Jurkat, Clone E6-1 (cell line): ENCODE measurements at places on chromosomes 5 and 9.

DNA sequence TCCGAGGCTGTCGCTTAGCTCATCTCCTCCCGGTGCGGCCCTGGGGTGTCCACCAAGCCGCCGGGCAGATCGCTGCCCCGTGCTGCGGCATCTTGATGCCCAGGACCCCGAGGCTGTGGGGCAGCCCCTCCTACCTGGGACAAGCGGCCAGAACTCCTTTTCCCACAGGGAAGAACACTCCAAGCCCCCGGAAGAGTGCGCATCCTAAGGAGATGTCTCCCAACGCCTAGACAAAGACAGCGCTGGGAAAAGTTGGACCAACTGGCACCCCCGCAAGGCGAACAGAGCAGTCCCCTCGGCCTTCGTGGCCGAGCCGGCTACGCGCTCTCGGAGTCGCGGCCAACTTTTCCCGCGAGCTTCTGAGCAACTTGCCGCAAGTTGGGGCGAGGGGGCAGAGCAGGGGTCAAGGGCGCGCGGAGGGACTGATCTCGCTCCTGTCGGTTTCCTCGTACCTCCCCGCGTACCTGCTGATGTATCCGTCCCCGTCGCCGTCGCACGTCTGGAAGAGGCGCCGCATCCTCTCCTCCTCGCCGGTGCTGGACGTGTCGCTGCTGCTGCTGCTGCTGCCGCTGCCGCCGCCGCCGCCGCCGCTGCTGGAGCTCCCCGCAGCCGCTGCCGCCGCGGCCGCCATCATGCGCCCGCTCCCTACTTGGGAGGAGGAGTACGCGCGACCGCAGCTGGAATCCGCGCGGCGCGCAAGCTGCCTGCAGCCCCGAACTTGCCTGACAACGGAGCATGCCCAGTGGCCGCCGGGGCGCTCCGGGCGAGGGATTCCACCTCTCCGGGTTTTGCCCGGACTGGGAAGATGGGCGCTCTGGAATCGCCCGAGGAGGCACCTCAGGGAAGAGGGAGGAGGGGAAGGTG lies at the start of gene MCC:
Gene MCC (minus strand): TSS at position 673 of the 864 bp plus-strand sequence.
- DNase-seq: no peak

DNA sequence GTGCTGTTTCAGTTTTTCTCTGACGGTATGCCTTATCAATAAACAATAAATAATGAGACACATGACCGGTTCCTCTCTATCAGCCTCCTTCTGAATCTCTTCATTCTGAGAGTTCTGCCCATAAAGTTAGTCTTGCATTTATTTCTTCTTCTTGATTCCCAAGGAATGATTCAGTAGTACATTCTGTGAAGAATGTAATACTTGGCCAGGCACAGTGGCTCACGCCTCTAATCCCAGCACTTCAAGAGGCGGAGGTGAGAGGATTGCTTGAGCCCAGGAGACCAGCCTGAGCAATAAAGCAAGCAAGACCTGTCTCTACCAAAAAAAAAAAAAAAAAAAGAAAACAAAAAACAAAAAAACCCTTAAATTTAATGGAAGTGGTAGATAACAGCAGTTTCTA lies 53.9 kb downstream of the PAM start:
- no peak for DNase-seq

- DNase-seq: no peak
Observed at GRCh38 chr9:130661451-130662098, 2.8 kb upstream of the PRDM12 start.

DNA sequence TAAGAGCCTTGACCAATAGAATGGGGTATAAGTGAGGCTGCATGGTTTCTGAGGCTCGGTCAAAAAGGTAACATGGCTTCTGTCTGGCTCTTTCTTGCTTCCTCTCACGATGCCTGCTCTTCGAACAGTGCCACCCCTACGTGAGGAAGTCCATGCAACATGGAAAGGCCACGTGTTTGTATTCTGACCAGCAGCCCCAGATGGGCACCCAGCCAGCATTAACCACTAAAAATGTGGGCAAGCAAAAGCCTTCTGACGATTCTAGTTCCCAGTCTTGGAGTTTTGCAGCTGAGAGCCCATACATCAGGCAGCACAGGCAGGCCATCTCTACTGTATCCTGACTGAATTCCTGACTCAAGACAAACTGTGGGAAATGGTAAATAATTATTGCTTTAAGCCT lies 24.2 kb upstream of the NREP start:
- no peak for DNase-seq

GRCh38 chr9:38441347-38442085 lies 17.3 kb upstream of the IGFBPL1 start:
- DNase-seq: no peak

DNA sequence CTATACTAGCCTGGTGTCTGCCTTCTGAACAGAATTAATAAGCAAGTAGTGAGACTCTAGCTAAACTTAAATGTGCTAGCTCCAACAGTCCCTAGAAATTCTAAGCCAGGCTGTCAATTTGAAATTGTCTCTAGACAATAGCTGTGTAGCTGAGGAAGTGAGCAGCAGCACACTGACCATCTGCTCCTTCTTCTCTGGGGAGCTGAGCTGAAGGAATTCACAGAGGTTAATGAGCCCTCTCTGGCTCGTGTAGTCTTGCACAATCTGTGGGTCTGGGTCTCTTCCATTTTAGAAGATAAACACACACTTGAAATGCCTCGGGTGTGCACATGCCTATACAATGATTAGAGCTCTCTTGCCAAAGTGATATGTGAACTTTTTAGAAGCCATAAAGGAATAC lies 63.5 kb upstream of the BARX1 start:
- no peak for DNase-seq

- no peak for DNase-seq
Observed at GRCh38 chr5:168244838-168245559, 46.4 kb upstream of the WWC1 start.

GRCh38 chr5:153623751-153624450 lies 133.4 kb downstream of the GRIA1 start:
- no peak for DNase-seq

DNA sequence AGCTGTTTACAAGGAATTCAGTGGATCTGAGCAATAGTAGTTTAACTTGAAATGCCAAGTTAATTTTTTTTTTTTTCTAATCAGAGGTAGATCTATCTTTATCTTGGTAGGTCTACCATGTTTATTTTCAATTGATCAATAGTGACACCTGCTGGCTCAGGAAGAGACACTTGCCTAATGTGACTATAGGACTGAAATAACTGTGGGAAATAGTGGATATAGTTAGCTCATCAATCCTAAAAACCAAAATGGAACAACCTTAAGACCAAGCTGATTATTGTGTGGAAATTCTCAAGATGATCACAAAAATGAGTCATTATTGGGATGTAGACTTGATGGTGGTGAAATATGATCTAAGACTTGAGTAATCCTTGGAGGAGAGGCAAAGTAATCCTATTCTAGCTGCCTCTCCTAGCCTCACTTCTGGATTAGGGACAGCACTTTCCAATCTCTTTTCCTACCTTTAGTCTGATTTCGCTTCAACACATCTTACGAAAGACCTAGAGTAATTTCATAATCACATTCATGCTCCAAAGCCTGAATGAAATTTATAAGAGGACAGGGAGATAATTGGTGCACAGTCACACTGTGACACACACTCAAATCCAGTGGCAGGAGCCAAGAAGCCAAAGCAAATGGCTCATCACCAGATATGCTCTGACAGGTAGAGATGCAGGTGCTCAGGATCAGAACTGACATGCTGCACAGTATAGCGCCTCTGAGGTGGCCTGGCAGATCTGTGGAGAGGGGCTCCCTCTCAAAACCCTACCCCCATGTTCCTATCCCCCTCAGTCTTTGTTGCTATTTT lies 156.3 kb downstream of the HMHB1 start:
- DNase-seq: peak; percentile 22

DNA sequence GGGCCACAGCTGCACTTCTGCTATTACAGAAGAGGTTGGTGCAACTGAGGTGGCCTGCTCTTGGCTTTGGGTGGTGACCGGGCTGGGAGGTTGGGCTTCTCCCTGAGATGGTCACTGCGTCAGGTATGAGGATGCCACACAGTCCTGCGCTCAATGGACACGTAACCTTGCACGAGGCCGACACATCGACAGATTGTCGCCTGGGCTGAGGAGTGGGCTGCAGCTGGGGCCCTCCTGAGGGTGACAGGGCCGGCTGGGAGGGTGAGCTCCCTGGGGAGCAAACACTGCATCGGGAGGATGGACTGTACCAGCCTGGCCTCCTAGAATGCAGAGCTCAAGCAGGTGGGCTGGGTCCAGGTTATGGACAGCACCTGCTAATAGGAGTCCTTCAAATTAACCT lies 261.1 kb upstream of the ADAMTS16 start:
- no peak for DNase-seq

DNA sequence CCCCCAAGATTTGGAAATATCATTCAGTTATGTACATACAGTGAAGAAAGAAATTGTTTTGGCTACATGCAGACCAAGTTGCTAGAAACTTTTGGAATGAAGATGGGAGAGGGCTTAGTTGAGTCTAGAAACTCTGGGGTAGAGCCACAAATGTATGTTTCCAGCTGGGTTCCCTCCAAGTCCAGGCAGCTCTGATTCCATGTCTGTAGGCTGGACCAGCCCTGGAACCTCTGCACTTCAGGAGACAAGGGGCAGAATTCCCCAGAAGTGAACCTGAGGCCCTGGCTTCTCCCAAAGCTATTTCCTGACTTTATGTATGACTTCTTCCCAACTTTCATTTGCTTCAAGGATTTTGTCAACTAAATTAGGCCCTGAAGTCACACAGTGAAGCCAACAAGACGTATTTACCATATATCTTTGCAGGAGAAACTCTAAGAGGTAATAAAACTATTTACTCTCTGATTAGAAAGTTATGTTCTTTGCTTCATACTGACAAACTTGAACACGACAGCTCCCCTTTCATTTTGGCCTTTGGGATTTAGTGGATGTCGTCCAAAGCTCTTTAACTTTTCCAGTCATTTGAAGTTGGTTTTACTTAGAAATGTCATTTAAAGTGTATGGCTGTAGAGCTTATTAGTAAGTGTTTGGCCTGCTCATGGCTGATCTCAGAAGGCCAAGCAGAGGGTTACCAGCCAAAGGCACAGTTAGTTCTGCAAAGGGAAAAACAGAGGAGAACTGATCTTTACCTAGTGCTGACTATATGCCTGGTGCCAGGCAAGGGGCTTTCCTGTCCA lies 152.0 kb upstream of the SLC28A3 start:
- no peak for DNase-seq

- DNase-seq: no peak
Observed at GRCh38 chr9:12133416-12133815, 559.8 kb upstream of the TYRP1 start.

DNA sequence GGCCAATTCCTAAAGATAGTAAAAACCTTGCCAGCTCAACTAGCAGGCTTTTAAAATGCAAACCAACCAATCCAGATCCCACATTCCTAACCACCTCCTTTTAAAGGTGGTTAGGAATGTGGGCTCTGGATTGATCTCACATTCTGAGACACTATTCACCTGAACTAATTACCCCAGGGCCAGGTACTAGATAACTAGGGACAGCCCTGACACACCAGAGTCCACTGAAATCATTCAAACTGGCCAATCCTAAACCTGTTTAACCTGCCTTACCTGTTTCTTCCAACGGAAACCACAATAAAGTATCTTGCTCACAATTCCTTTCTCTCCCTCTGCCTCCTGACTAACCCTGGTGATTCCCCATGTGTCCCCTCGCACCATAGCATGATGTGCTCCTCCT lies 168.3 kb upstream of the DMAC1 start:
- DNase-seq: no peak

DNA sequence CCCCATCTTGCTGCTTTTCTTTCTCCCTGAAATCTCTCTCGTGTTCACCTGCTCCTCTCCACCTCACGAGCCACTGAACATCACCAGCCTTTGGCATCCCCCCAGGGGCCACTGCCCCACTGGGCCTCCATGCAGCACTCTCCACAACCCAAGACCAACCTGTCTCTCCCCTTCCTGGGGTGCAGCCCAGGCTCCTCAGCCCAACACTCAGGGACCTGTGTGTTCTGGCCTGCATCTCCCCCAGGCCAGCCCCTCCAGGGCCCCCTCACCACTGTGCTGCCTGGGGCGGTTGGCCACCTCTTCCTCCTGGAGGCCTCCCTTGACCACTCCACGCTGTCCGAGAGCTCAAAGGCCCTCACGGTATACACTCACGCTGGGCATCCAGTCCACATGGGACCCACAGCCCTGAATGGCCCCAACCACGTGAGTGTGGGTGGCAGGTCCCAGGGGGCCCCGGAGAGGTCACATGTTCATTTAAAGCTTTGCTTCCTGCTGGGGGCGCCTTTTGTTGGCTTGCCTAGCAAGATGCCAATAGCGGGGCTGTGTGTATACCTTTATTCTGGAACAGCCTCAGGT lies 453 bp upstream of the DOK3 start:
- DNase-seq: no peak

DNA sequence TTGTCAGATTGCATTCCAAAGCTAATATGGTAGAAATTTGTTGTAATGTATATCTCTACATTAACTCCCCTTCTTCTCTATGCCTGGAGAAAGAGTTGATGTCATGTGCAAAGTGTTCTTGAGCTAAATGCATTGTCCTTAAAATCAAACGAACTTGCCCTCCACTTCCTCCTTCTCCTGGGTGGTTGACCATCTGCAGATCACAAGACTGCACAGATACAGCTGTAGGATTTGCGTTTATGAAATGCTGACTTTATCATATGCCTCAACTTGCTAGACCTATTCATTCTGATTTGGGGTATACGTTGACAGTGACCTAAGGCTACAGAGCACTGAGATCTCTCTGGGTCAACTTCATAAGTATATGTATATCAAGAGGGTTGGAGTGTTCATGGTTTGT lies 8.3 kb downstream of the TRIM32 start:
- no peak for DNase-seq

GRCh38 chr5:173802670-173803165 lies 85.4 kb upstream of the CPEB4 start:
- DNase-seq: no peak

GRCh38 chr9:95018099-95018936 lies 291.8 kb downstream of the AOPEP start:
- DNase-seq: no peak

DNA sequence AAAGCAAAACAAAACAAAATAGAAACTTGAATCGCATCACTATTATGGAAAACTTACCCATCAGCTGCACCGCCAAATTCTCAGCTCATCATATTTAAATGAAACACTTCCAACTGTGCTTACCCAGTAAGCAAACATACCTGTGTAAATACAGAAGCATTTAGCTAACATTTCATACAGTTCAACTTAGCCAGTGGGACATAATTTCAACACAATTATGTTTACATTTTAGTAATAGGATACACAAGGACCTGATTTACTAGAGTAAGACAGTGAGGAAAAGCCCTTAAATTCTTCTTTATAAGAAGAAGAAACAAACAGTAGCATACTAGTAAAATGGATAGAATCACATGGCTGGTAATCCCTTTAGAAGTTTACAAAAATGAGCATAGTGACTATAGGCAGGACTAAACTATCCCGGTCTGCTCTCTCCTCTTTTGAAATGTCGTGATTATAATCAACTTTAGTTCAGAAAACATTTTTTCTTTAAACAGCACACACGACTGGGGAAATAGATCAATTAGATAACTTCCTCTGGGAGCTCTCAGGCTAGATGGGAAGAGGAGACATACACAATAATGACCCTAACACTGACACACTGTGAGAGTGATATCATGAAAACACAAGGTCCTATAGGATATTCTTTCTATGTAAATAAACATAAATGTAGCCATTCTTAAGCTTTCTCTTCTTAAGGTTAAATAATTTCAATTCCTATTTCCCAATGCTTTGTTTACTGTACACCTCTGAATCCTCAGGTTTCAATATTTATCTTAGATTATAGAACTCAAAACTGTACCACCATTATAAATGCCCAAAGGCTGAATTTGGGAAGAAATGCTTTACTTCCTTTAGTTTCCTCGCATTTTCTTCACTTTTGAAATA lies 15.9 kb upstream of the CDC20B start:
- no peak for DNase-seq
